Cardiac septum (tissue), 1 donor: ENCODE measurements at places on chromosomes 5 and 9.

DNA sequence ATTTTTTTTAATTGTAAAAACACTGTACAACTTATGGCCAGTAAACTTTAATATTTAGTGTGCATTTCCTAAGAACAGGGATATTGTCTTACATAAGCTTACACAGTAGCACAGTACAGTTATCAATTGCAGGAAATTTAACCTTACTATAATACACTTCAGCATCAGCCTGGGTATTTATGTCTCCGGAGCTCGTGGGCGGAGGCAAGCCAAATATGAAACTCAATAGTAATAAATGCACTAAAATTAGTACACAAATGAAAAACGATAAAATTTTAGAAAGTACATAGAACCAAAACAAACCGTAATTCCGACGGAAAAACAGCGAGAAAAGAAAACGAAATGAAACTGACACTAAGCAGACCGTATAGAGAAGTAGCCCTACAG, 91.2 kb downstream of the ANXA2R start:
- no peak for DNase-seq

DNA sequence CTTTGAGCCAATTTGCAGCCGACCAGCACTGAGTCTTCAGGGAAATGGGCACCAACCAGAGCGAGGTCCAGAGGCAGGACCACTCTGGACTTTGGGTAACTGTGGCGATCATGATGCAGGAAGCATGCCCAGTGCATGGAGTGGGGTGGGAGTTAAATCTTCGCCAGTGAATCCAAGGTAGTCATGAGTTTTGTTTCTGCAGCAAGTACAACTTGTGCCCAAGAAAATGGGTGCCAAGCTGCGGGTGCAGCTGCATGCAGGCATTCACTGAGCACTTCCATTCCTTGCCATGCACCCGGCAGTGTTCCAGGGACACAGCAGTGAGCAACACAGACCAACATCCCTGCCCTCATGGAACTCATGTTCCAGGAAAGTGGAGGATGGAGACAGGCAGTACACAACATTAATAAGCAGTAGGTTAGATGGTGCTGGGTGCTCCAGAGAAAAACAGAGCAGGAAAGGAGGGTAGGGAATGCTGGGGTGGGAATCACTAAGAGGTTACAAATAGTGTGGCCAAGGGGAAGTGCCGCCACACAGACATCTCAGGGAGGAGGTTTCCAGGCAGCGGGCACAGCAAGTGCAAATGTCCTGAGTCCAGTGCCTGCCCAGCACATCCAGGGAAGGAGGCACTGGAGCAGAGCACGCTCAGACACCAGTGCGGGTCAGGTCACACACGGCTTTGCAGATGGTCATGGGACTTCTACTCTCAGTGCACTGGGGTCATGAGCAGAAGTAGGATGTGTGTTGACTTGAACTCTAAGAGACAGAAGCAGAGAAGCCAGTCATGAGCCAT, 48.2 kb upstream of the LMX1B start:
- DNase-seq = no peak

DNA sequence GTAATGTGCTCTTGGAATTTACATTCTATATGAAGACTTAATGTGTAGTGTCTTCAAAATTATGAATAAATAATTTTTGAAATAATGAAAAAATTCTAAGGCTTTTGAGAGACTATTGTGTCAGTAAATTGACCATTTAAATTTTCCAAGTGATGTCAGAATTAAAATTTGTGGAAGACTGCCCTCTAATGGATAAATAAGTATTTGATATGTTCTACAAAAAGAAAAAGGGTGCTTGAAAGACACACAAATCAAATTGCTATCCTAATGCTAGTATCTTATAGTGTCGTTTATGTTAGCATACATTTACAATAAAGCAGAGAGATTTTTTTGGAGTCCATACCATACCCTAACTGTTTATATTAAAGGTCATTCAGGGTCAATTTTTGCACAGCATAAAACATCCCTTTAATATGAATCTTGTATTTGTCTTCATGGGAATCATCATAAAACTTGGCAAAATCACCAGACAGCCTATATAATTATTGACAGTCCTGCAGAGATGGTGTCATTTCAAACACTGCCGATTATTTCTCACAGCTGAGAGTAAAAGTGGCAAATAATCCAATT, 120.8 kb upstream of the SLC27A6 start:
- no peak for DNase-seq

DNA sequence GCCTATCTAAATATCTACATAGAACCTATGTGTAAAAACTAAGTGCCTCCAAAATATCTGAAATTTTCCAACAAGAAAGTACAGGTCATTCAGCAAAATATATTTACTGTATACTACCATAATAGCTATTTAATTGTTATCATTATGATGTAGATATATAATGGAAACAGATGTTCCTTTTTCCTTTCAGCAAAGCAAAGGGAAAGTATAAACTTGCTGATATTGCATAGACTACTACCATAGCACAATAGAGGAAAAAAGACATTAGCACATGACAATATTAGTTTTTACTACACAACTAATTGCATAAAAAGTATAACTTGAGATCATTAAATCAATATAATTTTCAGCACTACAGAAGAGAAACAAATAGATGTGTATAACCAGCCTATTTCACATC, 14.9 kb downstream of the NR2F1-AS1 start:
- no peak for DNase-seq

DNA sequence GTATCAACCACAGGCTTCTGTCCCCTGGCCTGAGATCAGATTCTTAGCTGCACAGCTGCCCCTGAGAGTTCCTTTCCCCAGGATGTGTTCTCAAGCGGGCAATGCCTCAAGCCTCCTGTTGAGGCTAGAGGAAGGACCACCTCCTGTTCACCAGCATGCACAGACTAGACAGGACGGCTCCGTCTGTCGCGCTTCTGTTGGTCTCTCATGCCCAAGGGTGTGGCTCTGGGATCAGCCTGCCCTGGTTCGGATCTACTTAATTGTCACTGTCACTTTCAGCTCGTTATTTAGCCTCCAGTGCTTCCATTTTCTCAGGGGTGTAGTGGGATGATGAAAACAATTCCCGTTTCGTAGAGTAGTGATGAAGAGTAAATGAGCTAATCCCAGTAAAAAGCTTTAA, 103.1 kb downstream of the KCNIP1 start:
- no peak for DNase-seq

DNA sequence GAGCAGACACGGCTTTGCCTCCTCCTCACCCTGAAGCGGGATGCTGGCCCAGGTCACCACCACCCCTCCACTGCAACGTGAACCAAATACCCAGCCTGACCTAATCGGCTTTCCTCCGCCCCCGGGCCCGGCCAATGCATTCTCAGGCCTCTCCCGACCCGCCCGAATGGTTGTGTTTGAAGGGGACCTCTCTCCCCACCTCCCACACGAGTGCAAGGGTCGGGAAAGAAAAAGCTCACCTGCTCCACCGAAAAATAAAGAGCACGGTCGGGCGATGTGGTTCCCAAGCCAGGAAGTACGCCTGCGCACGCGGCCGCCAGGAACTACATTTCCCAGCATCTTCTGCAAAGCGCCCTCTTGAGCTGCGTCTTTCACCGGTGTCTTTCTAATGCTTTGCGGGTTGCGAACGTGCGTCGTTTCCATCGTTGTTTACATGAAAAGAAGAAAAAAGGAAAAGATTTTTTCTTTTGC, at the start of gene ZNF883:
TSS of gene ZNF883 (minus strand) at position 282 of the 471 bp plus-strand sequence.
- no peak for DNase-seq

- no peak for DNase-seq
Measured at GRCh38 chr9:119368681-119369581, at the start of gene BRINP1. Gene BRINP1 (minus strand): TSS chr9:119369435. CDS start chr9:119313355, 56,080 bp downstream.
